ENCODE measurements at places on chromosomes 4 and X. TPM values are rescaled to one million over a fixed set of nuclear protein-coding genes. Genes with fewer than 3 reads are reported as not detected.

GRCh38 chrX:110081320-110081719 is 78.4 kb downstream of the TMEM164 start:
- no peaks in the 10 kb centered on the region for H3K27me3 ChIP-seq
- H3K36me3 ChIP-seq = no peaks in the 10 kb centered on the region
- no peak overlapping the region for H3K27ac ChIP-seq
- DNase-seq = no peak
- H3K4me3 ChIP-seq = no peak overlapping the region

DNA sequence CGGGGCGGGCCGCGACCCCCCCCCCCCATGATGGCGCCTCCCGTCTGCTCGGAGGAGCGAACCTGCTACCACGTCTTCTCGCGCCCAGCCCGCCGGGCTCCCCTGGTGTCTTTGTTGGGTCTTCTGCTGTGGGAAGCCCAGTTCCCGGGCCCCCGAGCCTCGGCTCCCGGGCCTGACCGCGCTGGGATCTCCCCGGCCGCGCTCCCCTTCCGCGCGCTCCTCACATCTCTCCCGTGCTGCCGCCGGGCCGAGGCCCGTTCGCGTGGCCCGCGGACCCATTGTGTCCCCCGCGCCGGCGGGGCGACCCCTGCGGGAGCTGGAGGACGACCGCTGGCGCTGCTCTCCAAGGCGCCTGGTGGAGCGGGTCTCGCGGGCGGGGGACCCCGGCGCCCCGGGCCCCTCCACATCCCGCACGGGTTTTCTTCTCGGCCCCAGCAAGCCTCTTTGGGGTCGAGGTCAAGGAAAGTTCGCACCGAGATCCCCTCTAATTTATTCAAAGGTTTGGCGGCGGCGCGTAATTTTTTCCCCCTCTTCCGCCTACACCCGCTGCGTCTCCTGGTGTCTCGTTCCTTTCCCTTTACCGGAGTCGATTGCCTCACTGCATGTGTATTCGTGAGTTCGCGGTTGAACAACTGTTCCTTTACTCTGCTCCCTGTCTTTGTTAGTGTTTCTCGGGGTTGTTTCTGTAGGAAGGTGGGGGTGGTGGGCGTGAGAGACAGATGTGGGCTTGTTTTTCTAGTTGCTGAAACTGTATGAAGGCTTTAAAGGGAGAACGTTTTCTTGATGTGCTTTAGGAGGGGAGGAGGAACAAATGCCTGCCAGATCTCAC is 770 bp downstream of the SMAD1 start:
- peaks cover 7% of the 10 kb centered on the region for H3K36me3 ChIP-seq
- peaks cover 29% of the 10 kb centered on the region for H3K4me1 ChIP-seq
- peak; percentile 50 for DNase-seq
- peaks cover 6% of the 10 kb centered on the region for H3K27me3 ChIP-seq
- peak overlapping the region; percentile 38 for H3K27ac ChIP-seq
- no peak overlapping the region for H3K4me3 ChIP-seq

Gene BDH2
- 43.4 TPM for total RNA-seq

DNA sequence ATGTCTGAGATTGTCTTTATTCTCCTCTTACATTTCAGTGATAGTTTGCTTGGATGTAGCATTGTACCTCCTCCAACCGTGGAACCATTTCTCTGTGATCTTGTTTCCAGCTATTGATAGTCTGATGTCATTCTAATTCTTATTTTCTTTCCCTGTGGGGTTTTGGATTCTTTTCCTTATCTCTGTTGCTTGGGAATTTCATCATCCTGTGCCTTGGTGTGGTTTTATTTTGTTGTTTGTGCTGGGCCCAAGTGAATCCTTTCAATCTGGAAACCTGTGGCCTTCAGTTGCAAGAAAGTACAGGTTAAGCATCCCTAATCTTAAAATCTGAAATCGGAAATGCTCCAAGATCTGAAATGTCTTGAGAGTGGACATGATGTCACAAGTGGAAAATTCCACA is 22.0 kb downstream of the MSX1 start:
- no peak for DNase-seq
- H3K36me3 ChIP-seq = no peaks in the 10 kb centered on the region
- H3K27me3 ChIP-seq = peaks cover 1% of the 10 kb centered on the region
- peaks cover 16% of the 10 kb centered on the region for H3K4me1 ChIP-seq

- DNase-seq = no peak
- no peaks in the 10 kb centered on the region for H3K27me3 ChIP-seq
- no peaks in the 10 kb centered on the region for H3K4me1 ChIP-seq
- no peaks in the 10 kb centered on the region for H3K36me3 ChIP-seq
- no peak overlapping the region for H3K4me3 ChIP-seq
Observed at GRCh38 chr4:147220833-147221232, 260.1 kb upstream of the EDNRA start.

DNA sequence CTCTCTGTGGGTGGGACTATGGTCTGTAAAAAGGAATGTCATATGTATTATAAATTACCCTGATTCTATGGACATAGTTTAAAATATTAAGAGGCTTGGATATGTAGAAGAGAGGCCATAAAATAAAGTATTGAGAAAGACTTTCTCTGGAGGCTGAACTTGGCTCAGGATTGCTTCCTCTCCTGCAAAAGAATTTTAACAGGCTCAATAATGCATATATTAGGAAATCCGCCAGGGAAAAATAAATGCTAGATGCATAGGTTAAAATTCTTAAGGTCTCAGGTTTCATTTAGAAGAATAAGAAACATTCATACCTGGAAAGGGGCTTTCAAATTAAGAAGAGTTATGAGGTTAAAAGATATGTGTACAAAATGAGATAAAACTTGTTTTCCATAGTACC is 424.3 kb downstream of the ARAP2 start:
- no peak for DNase-seq
- no peaks in the 10 kb centered on the region for H3K36me3 ChIP-seq
- no peak overlapping the region for H3K4me3 ChIP-seq

GRCh38 chr4:93466446-93466845 is 362.1 kb upstream of the ATOH1 start:
- no peaks in the 10 kb centered on the region for H3K36me3 ChIP-seq
- H3K4me3 ChIP-seq = no peak overlapping the region
- no peaks in the 10 kb centered on the region for H3K27me3 ChIP-seq
- DNase-seq = no peak

GRCh38 chr4:147799986-147800555 is 68.2 kb downstream of the ARHGAP10 start:
- H3K4me1 ChIP-seq = peaks cover 12% of the 10 kb centered on the region
- peaks cover 4% of the 10 kb centered on the region for H3K27me3 ChIP-seq
- no peak for DNase-seq
- no peak overlapping the region for H3K27ac ChIP-seq

DNA sequence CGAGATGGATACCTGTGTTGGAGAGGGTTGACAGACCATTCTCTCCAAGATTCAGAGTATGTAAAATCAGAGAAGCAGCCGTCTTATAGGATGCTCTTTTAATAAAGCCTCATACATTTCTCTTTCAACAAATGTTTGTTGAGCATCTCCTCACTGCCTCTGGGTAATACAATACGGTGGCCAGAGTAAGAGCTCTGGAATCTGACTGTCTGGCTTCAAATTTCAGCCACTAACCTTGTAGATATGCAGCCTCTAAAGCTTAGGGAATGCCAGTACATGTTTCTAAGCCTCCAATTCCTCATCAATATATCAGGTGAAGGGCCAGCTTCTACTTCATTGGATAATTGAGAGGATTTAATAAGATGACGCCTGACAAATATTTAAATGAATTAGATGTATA is 61.3 kb downstream of the CLNK start:
- H3K4me1 ChIP-seq = no peaks in the 10 kb centered on the region
- no peaks in the 10 kb centered on the region for H3K36me3 ChIP-seq
- DNase-seq = no peak
- H3K27ac ChIP-seq = no peak overlapping the region

DNA sequence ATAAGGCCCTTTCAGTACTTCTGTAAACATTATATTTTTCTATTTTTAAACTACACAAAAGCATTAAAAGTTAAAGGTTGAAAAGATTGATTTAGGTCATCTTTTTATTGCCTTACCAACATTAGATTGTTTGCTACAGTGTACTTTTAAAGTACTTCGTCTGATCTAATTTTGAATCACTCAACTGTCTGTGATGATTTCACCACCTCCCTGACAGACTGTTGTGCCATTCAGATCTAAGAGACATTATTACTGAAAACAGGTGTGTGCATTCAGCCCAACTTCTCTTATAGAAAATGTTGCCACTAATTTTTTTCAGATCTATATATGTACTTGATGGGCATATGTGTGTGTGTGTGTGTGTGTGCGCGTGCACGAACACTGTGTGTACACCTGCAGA is 39.3 kb downstream of the GASK1B start:
- no peaks in the 10 kb centered on the region for H3K4me1 ChIP-seq
- H3K27me3 ChIP-seq = no peaks in the 10 kb centered on the region
- peaks cover 13% of the 10 kb centered on the region for H3K36me3 ChIP-seq
- no peak overlapping the region for H3K27ac ChIP-seq
- DNase-seq = no peak

- H3K36me3 ChIP-seq = no peaks in the 10 kb centered on the region
- no peaks in the 10 kb centered on the region for H3K27me3 ChIP-seq
- H3K27ac ChIP-seq = no peak overlapping the region
Observed at GRCh38 chr4:20938204-20938603, 237.9 kb downstream of the PACRGL start.

GRCh38 chr4:6929339-6929811 is 19.7 kb downstream of the TBC1D14 start:
- H3K27me3 ChIP-seq = peaks cover 12% of the 10 kb centered on the region
- H3K4me1 ChIP-seq = peaks cover 14% of the 10 kb centered on the region
- no peak overlapping the region for H3K4me3 ChIP-seq
- no peak overlapping the region for H3K27ac ChIP-seq
- H3K36me3 ChIP-seq = peaks cover 34% of the 10 kb centered on the region
- no peak for DNase-seq

- DNase-seq = no peak
- no peak overlapping the region for H3K27ac ChIP-seq
- H3K4me3 ChIP-seq = no peak overlapping the region
- peaks cover 1% of the 10 kb centered on the region for H3K27me3 ChIP-seq
- H3K4me1 ChIP-seq = peaks cover 9% of the 10 kb centered on the region
- peaks cover 33% of the 10 kb centered on the region for H3K36me3 ChIP-seq
Observed at GRCh38 chrX:77514177-77514576, 67.0 kb downstream of the FGF16 start.

Gene PNCK
- total RNA-seq = 0.41 TPM

- H3K27me3 ChIP-seq = no peaks in the 10 kb centered on the region
- peak overlapping the region; percentile 19 for H3K4me3 ChIP-seq
- peaks cover 16% of the 10 kb centered on the region for H3K4me1 ChIP-seq
- peak overlapping the region; percentile 14 for H3K27ac ChIP-seq
Observed at GRCh38 chrX:154719132-154719675, 31.7 kb downstream of the GAB3 start.

Gene PRDM8
- 30.5 TPM for total RNA-seq

DNA sequence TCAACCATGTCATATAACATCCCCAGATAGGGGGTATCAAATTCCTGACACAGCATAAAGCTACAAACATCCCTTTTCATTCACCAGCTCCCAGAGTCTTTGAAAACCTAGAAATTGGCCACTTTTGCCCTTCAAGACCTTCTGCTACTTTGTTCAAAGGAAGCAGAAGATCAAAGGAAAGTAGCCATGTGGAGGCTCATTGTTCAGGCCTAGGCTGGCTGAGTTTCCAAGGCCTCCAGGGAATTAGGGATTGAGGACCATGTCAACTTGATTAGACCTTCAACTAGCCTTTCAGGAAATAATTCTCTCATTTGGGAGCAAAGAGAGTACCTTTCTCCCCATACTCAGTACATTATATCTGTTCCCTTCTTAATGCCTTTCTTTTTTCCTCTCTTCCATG is 66.8 kb upstream of the ATXN3L start:
- no peak for DNase-seq
- no peak overlapping the region for H3K27ac ChIP-seq
- H3K4me1 ChIP-seq = no peaks in the 10 kb centered on the region
- no peak overlapping the region for H3K4me3 ChIP-seq
- H3K36me3 ChIP-seq = no peaks in the 10 kb centered on the region

DNA sequence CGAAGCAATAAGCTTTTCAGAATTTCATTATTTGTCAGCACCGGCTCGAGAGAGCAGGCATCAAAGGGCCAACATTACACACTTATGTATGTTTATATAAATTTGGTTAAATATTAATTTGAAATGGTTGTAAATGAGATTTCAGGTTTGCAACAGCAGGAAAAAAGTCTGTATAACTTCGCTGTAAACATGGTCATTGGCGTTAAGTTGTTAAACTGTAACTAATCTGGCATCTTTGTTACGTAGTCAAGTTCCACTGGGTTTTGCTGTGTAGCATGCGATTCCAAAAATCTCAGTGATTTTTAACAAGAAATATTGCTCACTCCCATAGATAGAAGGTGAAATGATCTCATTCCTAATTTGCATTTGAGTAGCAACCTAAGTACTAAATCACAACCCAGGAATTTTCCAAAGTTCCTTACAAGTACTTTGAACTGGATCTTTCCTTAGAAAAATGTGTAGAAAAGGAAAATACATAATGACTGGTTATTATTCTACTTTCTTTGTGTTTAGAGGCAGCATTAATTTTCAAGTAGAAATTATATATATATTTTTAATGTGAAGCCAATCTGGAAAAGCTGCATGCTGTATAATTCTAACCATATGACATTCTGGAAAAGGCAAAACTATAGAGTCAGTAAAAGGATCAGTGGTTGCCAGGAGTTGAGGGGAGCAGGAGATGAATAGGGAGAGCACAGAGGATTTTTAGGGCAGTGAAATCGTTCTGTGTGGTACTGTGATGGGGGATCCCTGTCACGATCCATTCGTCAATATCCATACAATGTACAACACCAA is 222.1 kb downstream of the CBR4 start:
- H3K27ac ChIP-seq = no peak overlapping the region
- H3K27me3 ChIP-seq = peaks cover 3% of the 10 kb centered on the region
- no peaks in the 10 kb centered on the region for H3K4me1 ChIP-seq
- DNase-seq = no peak

DNA sequence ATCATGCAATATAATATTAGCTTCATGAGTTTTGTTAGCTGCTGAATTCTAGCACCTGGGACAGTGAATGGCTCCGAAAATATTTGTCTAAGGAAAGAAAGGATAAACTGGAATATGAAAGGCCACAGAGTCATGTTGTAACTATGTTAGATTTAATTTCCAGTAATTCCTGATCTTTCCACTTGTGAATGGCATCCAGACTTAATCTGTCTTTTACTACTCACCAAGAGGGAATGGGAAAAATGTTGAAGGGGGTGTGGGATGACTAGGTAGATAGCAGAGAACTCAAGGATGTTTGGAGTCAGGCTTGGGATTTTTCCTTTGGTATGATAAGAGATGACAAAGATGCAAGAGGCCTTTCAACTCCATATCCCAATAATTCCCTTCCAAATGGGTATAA is 9.4 kb downstream of the ADH6 start:
- no peak overlapping the region for H3K27ac ChIP-seq
- no peaks in the 10 kb centered on the region for H3K36me3 ChIP-seq
- H3K4me1 ChIP-seq = no peaks in the 10 kb centered on the region
- no peak overlapping the region for H3K4me3 ChIP-seq
- no peaks in the 10 kb centered on the region for H3K27me3 ChIP-seq
- DNase-seq = no peak

- H3K27ac ChIP-seq = no peak overlapping the region
- H3K27me3 ChIP-seq = no peaks in the 10 kb centered on the region
- no peak overlapping the region for H3K4me3 ChIP-seq
Observed at GRCh38 chr4:156280686-156281085, 327.0 kb upstream of the CTSO start.

Gene TMPRSS11B
- 0.56 TPM for total RNA-seq

Data from endothelial cell (in vitro differentiated cells).